ENCODE measurements at places on chromosomes 16 and 17.
A peak's percentile ranks its signal among the peaks of the same experiment; 100 is the strongest.

DNA sequence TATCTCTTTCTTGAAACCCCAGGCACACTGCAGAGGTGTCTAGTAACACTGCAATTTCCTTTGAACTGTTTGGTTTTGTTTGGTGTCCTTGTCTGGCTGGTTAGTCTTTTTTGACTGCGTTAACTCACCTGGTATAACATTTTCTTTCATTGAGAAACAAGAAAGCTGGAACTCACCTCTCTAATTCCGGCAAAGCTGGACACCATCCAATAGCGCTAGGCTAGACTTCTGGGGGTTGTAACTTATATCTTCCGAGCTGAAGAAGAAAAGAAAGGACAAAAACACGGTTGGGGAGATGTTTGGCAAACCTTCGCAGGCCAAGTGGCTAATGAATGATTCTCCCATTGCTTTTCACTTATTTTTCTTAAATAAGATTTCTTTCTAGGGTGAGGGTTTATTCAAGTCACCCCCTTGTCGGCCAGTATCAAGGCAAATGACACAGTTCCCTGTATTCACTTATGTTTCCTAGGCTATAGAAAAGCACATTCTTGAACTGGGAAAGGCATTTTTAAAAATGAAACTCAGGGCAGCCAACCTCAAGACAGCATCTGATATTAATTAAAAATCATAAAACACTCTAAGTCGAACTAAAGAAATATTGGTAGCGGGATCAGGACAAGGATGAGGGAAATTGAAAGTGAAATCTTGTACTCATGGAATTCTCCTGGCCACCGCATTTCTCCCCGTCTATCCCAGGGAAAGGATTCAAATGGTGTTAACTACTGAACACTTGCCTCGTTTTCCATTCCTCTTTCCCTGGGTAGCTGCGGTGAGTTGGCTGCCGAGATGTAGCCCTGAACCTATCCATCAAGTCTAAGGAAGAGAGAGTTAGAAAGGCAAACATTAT lies 95.9 kb upstream of the ZFHX3 start:
- no peak for DNase-seq

- DNase-seq: no peak
Observed at GRCh38 chr16:1791943-1792812, 1.3 kb downstream of the IGFALS start.

GRCh38 chr17:34645594-34645993 lies 66.2 kb downstream of the TMEM132E start:
- no peak for DNase-seq

GRCh38 chr17:2058586-2059546 lies 4.0 kb downstream of the HIC1 start:
- DNase-seq: peak; percentile 86

- DNase-seq: no peak
Observed at GRCh38 chr17:11744696-11745095, 146.4 kb downstream of the DNAH9 start.

DNA sequence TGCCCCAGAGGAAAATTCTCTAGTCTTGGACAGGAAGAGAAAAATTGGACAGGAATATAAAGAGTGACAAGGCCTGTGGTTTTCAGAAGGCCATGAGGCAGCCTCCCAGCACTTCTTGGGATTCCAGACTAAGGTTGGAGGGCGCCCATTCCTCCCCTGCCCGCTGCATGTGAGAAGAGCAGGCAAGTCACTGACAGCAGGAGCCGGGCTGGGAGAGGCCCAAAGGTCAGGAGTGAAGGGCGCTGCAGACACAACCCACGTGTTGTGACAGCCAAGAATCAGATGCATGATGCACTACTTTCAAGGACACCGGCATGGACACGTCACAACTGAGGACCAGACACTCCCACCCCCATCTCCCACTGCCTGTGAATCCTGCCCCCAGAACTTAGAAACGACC lies 256.7 kb downstream of the CBLN1 start:
- DNase-seq: no peak

DNA sequence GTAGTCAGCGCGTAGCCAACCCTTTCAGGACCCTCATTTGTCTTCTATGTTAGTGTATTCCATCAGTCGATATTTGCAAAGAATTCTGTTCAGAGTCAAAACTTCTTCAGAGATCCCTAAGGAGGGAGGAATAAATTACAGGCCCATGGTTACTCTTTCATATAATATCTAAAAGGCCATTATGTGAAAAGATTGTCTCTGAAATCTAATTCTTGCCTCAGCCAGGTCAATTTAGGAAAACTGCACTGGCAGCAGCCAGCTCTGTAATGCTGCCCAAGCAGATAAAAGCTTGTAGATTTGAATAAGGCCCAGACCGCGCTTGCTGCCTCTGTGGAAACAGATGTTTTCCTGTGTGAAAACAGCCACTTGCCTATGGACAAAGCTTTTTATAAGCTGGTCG lies 379.8 kb downstream of the CNTNAP4 start:
- no peak for DNase-seq

- no peak for DNase-seq
Observed at GRCh38 chr16:82042144-82042543, 7.1 kb downstream of the HSD17B2 start.
